ENCODE measurements at places on chromosomes 6 and 20. TPM values are rescaled to one million over a fixed set of nuclear protein-coding genes. Genes with fewer than 3 reads are reported as not detected.

Gene HLA-DPB1
- 481 TPM for total RNA-seq

DNA sequence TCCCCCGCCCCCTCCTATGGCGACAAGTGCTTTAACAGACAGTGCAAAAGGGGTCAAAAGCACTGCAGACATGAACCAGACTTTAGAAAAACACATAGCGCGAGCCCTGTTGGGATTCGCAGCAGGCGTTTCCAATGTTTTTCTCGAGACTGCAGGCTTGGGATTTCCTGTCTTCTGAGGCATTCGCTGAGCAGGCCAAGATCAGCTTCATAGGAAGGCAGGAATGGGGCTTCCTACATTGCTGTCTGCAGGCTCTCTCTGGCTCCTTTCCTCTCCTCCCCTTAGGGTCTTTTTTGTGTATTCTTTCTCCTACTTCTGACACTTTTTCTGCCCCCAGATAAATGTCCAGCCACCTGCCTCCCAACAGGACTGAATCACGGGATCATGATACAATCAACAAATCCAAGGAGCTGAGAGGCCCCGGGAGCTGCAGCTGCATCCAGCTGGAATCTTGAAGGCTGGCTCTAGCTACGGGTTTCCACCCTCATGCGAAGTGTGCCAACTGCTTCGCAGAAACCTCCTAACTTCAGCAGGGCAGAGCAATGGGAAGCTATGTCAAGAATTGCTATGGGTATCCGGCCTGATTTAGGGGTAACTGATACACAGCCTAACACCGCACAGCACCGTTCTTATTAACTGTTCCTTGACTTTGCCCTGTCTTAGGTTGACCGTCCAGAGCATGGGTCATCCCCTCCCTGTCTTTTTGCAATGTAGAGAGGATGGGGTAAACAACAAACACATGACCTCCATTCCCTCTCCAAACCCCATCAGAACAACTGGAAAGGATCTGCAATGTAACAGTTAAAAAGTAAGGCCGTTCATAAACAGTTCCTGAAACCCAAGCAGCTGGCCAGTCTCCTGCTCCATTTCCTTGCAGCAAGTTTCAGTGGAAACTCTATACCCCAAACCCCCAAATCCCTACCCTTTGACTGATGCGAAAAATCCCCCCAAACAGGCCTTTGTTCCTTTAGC is 31.5 kb downstream of the SNX5 start:
- no peak for DNase-seq

Gene HLA-DQB1
- 119 TPM for total RNA-seq

- no peak for DNase-seq
Measured at GRCh38 chr6:155325700-155326516, 11.6 kb upstream of the TFB1M start.
